ENCODE measurements at places on chromosomes 3 and 15.

GRCh38 chr15:72197460-72198355 lies at the start of gene GRAMD2A:
TSS of gene GRAMD2A (minus strand) at chr15:72197787.
- no peak for DNase-seq

- no peak for DNase-seq
Measured at GRCh38 chr15:96222981-96223380, 107.5 kb upstream of the NR2F2 start.

DNA sequence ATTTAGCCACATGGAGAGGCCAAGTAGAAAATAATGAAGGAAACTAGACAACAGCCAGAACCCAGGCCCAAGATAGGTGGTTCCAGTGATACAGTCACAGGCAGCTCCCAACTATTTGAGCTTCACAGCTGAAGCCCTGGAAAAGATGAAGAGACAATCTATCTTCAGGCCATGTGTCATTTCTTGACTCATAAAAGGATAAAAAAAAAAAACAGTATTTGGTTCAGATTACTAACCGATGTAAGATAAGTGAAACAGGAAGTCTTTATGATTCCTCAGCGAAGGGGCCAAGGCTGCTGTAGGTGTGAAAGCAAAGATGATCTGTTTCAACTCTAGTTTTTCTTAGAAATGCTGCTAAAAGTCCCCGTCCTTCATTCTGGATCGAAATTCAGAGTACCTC lies 394.6 kb downstream of the ZNF385D start:
- DNase-seq: peak; percentile 70

GRCh38 chr3:180617049-180617448 lies 15.1 kb downstream of the TTC14 start:
- DNase-seq: no peak

GRCh38 chr3:110646496-110646895 lies 425.1 kb upstream of the NECTIN3 start:
- DNase-seq: no peak

DNA sequence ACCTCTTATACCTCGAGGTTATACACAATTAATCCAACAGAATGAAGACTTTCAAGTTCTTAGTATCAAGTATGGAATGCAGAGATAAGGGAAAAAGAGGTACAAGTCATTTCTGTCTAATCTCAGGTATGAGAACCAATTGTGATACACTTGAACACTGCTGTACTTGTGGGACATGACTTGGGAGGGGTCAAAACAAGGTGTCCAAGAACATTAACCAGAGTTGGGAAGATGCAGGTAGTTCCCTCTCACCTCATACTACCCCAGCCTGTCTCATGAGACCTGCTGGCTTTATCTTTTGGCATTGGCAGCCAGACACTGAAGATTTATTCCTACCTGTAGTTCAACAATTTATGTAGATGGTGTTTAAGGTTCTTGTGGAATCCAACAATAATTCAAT lies 209.7 kb downstream of the NR1D2 start:
- DNase-seq: no peak

- DNase-seq: no peak
Measured at GRCh38 chr3:138010273-138010590, 267 bp downstream of the CLDN18 start.

DNA sequence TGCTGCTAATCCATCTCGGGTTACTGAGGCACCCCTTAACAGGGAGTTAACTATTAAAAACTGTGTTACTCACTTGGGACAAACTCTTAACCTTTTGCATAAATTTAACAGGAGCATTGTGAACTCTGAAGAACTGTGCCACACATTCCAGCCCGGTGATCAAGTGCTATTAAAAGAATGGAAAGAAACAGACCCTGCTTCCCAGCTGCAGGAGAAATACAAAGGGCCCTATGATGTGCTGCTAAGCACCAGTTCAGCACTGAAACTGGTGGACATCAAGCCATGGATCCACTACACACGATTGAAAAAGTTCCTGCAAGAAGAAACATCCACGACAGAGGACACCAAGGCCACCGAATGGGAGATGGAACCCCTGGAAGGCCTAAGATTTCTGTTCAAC lies 114.7 kb upstream of the PLCL2 start:
- DNase-seq: no peak

DNA sequence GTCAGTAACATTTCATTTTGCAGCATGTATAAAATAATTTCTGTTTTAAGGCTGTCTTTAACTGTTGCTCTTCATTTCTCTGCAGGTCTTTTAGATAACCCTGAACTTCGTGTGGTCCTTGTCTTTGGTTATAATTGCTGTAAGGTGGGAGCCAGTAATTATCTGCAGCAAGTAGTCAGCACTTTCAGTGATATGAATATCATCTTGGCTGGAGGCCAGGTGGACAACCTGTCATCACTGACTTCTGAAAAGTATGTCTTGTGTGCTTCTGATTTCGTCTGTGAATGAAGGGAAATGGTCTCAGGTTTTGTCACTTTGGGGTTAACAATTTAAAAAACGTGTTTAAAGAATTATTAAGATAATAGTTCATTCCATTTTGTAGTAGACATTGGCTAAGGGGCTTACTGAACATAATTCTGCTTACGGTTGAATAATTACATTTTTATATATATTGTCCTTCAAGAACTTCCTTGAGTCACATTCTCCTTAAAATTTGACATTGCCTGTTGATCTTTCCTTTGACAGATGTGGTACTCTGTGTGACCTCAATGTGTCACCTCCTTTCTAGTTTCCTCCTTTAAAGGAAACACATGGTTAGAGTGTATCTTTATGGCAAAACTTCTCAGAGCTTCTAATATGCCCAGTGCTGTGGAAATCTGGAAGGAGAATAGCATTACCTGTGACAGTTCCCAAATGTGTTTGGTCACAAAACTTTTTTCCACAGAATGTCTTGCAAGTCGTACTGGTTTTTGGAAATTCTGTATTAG lies 26.3 kb downstream of the FBXO22 start:
- DNase-seq: peak; percentile 22

DNA sequence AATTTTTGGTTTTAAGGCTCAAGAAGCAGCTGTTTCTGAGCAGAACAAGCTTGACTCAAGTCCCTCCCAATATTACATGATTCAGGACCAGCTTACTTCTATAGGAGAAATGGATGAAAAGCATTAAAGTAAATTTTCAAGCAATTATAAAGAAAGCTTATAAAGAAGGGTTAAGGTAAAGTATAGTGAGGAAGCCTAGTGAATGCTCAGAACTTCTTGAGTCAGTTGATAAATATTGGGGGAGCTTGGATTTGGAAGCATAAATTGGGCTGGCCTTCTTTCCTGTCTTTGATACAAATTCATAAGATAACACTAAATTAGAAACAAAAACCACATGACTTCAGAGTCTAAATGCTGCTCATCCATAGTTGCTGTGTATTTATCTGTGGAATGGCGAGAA lies 156.0 kb downstream of the CHL1 start:
- DNase-seq: no peak

GRCh38 chr3:100198579-100199269 lies 62.1 kb upstream of the TBC1D23 start:
- no peak for DNase-seq

- DNase-seq: no peak
Measured at GRCh38 chr15:69941706-69942495, 155.8 kb downstream of the TLE3 start.

- no peak for DNase-seq
Measured at GRCh38 chr15:63945838-63946298, 100.4 kb downstream of the DAPK2 start.

DNA sequence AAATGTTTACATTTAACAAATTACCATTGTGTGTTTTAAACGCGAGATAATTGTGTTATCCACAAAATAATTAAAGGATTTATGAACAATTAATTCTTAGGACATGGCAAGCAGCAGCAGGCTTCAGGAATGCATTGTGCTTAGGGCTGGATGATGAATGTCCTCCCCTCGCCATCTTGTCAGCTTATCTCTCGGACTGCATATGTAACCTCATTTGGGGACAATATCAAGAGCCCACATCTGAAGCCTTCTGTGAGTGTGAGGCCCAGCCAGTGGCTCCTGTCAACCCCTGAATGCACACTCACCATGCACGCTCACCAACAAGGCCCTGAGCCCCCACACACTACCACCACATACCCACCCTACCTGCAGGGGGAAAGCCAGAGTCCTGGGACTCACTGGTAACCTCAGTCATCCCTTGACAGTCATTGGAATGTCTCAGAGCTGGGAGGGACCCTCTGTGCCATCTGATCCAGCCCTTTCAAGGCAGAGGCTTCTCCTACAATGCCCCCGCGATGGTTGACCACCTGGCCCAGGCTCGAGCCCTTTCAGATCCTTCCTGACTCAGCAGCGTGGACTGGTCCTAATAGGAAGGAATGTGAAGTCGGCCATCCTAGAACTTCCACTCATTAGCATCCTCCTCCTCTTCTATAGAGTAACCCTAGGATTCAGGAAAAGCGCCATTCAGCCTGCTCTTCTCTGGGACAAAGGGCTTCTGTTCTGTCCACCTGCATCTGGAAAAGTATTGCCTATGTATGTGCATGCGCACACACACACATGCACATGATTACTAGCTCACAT lies 38.2 kb downstream of the MRPL46 start:
- no peak for DNase-seq

DNA sequence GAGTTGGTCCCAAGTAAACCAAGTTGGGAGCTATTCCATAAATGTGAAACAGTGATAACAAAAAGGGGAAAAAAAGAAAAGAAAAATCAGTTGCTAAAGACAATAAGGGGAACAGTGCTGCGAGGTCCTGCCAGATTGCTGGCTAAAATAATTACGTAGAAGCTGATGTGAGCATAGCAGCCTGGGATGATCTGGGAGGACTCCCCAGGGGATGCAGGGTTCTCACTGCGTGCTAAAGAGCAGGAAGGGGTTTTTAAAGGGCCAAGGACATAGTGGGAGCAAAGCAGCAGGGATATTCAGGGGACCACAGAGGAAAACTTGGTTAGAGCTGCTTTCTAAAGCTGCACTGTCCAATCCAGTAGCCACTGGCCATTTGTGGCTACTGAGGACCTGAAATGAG lies 133.0 kb upstream of the UMPS start:
- no peak for DNase-seq

- DNase-seq: no peak
Measured at GRCh38 chr3:56867671-56868070, 65.9 kb upstream of the ARHGEF3 start.

- DNase-seq: peak; percentile 94
Measured at GRCh38 chr15:62060113-62060895, at the start of gene VPS13C. TSS of gene VPS13C (minus strand) at chr15:62060447. CDS start at chr15:62060374, 73 bp downstream.

DNA sequence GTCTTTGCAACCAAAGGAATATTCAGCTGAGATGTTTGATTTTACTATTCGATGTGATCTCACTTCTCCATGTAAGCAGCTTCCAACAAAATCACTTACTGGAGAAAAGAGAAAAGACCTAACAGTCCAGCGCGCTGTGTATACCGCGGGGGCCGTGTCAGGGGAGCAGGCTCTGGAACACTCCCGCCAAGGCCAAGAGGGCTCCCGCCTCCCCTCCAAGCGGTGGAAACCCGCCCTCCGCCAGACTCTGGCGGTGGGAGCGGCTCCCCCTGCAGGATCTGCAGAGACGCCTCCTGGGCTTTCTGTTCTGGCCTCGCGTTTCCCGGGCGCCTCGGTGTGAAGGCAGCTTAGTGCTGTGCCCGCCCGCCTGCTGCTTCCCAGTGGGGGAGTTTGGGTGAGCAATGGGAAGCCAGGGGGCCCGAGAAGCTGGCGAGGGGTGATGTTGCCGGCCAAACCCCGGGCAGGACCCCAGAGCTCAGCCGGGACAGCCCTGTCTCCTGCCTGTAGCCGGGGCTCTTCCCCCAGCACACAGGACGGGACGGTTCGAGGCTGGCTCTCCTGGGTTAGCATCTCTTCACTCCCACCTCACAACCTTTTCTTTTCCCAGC lies 36.3 kb downstream of the CHST14 start:
- peak; percentile 60 for DNase-seq

GRCh38 chr3:159732172-159733111 lies 256.2 kb upstream of the IL12A start:
- DNase-seq: no peak

DNA sequence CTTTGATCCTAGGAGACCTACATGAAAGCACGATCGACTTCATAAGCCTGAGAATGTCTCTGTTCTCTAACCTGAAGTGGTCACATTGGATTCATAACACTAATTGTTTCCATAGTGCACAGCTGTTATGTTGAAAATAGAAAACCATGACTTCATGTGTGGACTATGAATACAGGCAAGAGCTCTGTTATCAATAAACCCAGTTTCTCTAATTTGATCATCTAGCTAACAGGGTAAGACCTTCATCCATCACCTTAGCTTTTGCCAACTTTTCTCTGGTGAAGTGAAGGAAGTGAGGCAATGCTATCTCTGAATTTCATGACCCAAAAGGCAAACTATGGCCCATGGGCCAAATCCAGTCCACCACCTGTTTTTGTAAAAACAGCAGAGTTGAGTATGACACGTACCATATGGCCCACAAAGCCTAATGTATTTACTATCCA lies 27.2 kb downstream of the ABI3BP start:
- DNase-seq: no peak

- no peak for DNase-seq
Measured at GRCh38 chr3:131142580-131142979, 115.9 kb downstream of the NEK11 start.

GRCh38 chr3:53079147-53079546 lies 33.3 kb upstream of the SFMBT1 start:
- no peak for DNase-seq

- no peak for DNase-seq
Measured at GRCh38 chr3:11953350-11953749, 50.8 kb upstream of the SYN2 start.

GRCh38 chr15:48435321-48435720 lies 104.1 kb downstream of the DUT start:
- no peak for DNase-seq

DNA sequence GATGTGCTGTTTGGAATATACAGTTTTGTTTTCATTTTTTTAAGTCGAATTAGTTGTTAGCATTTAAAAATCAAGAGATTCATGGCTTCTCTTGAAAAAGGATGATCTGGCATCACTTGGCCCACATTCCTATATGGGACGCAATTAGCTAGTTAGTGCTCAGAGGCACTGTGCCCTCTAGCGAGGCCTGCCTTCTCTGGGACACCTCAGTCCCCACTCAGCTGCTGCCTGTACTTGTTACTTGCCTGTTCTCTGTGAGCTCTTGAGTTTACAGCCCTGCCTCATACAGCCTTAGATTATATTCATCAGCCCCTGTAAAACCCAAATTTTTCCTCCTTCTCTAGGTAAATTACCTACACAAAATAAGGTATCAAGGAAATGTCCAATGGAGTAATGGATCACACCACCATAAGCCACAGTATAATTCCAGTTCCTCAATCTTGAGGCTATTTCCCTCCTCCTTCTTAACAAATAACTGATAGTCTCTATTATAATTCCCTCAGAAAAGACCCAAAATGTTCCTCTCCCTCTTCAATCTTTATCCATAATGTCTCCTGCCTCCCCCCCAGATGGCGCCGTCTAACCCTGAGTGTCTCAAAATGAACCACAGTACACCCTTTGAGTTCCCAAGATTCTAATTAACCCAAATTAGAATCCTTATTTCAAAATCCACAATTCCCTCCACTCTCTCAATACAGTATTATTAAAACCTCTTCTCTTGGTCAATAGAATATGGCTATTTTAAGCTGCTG lies 2.7 kb downstream of the ZMAT3 start:
- DNase-seq: peak; percentile 36

DNA sequence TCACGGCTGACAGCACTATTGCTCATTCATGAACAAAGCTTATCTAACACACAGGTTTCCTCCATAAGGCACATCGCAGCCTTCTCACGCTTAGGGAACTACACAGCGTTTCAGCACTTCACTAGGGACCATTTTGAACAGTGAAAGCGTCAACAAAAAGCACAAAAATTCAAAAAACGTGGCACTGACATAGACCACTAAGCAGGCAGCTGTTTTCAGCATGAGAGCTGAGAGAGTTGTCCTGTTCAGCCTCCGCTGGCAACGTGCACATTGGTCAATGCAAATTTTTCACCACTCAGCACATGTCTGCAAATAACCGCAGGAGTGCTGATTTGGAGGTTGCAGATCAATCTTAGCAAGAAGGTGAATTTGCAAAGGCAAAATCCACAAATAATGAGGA lies 109.2 kb downstream of the LRRK1 start:
- DNase-seq: no peak

Data from MV-4-11 (cell line).